ENCODE measurements at places on chromosomes 1 and 21.

GRCh38 chr1:88063605-88064004, 620.5 kb upstream of the PKN2 start:
- no peak for DNase-seq

DNA sequence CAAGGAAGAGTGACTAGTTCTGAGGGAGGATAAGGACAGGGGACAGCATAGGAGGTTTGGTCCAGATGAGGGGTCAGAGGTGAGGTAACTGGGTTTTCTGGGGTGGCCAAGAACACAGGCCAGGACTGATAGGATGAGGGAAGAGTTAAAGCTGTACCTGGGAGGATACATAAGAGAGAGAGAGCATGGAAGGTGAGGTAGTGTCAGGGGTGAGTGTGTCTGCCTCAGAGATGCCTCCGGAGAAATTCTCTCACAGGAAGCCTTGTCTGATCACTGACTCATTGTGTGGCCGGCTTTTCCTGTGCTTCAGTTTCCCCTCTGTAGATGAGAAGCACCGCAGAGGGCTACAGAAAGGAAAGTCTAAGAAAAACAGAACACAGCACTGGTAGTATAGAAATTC, 40.2 kb downstream of the FASLG start:
- DNase-seq: peak; percentile 32

DNA sequence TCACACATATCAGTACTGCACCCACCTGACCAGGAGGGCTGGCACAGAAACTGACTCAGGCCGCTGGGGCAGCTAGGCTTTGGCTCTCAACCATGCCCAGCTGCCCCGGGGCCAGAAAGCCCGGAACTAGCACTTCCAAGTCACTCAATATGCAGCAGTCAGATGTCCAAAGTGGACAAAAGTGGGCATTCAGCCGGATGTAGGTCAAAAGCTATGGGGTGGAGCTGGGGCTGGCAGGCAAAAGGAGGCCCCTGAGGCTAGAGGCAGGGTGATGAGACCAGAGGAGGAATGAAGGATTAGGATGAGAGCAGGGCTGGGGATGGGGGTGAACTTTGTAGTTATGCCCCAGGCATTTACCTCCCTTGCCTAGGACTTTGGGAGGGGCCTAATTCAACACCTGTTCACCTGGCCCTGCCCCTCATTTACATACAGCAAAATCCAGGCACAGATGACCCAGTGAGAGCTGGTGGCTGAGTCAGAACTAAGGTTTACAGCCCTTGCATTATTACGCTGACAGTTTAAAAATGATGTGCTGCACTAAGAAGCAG, 30.7 kb upstream of the EDN2 start:
- DNase-seq: peak; percentile 65

- DNase-seq: no peak
Measured at GRCh38 chr21:35342440-35342839, 293.3 kb upstream of the RUNX1 start.

GRCh38 chr1:219837274-219837993, 90.9 kb downstream of the SLC30A10 start:
- no peak for DNase-seq

DNA sequence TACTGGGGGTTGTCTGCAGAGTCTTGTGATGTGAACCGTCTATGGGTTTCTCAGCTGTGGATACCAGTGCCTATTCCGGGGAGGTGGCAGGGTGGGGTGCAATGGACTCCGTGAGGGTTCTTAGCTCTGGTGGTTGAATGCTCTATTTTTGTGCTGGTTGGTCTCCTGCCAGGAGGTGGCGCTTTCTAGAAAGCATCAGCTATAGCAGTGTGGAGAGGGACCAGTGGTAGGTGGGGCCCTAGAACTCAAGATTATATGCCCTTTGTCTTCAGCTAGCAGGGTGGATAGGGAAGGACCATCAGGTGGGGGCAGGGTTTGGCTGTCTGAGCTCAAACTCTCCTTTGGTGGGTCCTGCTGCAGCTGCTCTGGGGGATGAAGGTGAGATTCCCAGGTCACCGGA, 127.3 kb upstream of the PLD5 start:
- no peak for DNase-seq

GRCh38 chr1:203369666-203370065, 18.7 kb upstream of the FMOD start:
- no peak for DNase-seq

DNA sequence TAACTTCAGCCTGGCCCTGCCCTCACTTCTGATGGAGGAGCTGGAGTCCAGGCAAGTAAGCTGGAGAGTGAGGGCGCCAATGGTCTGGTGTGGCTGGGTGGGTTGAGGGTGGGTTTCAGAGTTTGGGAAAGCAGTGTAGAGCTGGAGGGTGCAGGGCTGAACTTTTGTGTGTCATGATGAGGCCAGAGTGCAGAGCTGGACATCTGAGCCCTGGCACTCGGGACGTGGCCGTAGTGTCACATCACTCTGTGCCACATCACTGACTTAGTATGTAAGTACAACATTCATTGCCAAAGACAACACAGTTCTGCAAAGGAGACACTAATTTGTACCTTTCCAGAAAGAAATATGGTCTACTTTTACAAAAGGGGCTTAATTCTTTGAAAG, 15.8 kb downstream of the SPATA46 start:
- DNase-seq: no peak

Measured in transverse colon (tissue), 4 donors.